ENCODE measurements at places on chromosomes 5 and 9.
A peak's percentile ranks its signal among the peaks of the same experiment; 100 is the strongest.

DNA sequence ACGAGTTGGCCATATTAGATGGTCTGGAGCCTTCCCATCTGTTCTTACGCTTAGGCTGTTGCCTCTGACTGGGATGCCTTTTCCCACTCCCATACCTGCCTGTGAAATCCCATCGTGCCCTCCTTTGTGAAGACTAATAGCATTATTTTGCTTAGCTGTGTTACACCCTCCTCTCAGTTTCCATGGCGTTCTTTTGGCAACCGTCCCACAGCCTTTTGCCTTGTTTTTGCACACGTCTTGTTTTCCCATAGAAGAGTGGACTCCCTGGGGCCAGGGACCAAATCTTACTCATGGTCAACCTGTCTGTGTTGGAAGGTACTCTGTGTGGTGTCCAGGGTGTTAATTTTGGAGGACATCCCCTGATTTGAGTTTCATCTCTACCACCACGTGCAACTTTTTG is 242.1 kb downstream of the HSPA4 start:
- DNase-seq, result no peak

GRCh38 chr5:177220576-177220975 is 82.9 kb downstream of the RAB24 start:
- DNase-seq, result peak; percentile 38

DNA sequence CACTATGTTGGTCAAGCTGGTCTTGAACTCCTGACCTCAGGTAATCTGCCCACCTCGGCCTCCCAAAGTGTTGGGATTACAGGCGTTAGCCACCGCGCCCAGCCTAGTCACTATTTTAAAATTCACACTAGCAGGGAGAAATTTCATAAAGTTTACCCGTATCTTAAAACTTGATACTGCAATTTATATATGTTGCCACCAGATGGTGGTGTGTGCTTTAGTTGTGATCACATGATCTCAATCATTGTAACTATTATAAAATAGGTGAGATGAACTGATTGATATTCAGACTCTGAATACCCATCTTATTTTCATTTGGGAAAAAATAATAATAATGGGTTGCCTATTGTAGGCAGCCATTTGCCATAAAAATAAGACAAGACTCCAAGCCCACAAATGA is 1330.4 kb upstream of the WWC1 start:
- no peak for DNase-seq

GRCh38 chr9:18338042-18338441 is 135.9 kb upstream of the ADAMTSL1 start:
- no peak for DNase-seq

DNA sequence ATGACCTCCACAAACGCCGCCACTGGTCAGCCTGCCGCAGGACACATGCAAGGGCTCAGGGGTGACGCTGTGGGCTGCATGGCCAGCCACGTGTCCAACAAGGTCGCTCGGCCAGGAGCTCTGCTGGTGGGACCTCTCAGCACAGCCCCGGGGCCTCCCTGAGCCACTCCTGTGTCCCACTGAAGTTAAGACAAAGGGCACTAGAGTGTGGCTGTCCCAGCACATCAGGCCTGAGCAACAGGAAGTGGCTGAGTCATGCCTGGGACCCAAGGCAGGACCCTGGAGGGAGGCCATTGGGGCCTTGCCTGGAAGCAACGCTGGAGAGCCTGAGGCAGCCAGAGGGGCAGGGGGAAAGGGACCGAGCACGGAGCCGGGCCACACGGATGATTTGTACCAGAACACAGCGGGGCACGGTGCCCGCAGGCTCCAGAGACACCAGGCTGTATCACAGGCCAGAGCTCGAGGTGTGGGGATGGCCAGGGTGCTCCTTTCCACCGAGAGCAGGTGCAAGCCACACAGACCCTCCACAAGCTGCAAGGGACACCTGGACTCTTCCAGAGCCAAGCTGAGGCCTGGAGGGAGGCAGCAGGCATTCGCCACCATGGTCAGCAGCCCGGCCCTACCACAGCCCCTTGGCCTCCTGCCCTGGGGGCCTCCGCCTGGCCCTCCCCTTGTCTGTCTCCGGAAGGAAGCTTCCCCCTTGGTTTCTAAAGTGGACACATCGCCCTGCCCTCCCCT is 6.5 kb upstream of the TMEM210 start:
- no peak for DNase-seq

DNA sequence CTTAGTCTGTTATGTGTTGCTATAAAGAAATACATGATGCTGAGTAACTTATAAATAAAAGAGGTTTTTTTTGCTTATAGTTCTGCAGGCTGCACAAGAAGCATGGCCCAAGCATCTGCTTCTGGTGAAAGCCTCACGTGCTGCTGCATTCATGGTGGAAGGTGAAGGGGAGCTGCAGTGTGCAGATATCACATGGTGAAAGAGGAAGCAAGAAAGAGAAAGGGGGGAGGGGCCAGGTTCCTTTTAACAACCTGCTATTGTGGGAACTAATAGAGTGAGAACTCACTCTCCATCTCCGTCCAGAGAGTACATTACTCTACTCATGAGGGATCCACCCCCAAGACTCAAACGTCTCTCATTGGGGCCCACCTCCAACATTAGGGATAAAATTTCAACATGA is 12.5 kb upstream of the PARP8 start:
- no peak for DNase-seq

- DNase-seq, result no peak
Observed at GRCh38 chr9:83005963-83006362, 57.0 kb downstream of the RASEF start.

DNA sequence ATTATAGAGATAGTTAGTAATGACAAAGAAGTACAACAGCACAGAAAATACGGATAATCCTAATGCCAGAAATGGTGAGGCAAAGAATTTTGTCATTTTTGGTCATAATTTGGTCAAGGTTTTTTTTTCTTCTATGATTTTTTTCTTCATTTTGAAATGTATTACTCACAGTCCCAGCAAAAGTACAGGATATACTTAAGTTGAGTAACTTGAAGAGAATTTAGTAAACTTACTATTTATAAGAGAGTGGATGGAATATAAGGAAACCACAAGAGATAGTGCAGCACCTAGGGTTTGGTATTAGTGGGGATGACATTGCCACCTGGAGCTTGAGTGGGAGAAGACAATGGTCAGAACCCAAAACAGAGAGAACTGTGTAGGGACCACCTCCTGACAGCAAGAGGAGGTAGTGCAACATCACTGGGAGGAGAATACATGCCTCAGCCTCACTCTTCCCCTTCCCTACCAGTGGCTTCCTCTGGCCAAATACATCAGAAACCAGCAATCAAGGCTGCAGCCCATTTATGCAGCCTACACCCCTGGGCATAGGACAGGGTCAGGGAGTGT is 434.5 kb upstream of the TRPC7 start:
- DNase-seq, result no peak

DNA sequence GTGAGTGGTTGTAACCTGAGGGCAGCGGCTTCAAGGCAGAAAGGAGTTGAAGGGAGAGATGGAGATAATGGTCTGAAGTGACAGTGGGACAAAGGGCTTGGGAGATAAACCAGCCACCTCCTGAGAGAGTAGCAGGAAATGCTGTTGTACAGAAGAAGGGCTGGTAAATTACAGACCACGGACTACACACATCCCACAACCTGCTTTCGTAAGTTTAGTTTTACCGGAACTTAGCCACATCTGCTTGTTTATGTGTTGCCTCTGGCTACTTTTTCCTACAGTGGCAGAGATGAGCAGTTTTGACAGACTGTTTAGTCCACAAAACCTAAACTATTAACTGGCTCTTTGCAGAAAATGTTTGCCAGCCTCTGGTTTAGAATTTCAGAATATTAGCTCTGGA is 269.5 kb downstream of the ARHGEF28 start:
- no peak for DNase-seq

DNA sequence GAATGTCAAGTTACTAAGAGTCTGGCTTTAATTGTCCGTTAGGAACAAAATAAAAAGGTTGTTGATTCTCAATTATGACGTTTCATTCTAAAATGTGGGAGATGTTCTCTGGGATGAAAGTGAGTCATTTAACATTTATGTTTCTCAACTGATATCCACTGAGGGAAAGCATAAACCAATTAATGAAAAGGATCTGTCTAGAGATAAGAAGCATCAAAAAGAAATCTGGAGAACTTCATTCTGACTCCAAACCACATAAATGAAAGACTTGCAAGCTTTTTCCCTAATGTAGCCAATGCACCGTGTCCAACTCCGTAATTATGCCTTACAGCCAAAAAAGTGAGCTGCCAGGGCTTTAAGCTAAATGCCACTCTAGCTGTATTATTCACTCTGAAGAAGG is 654.2 kb downstream of the TLE1 start:
- no peak for DNase-seq

GRCh38 chr5:154005648-154006047 is 33.1 kb downstream of the FAM114A2 start:
- no peak for DNase-seq

- no peak for DNase-seq
Observed at GRCh38 chr5:29077451-29077850, 2039.1 kb upstream of the CDH9 start.

GRCh38 chr5:39399135-39400036 is 25.4 kb downstream of the DAB2 start:
- DNase-seq, result no peak

DNA sequence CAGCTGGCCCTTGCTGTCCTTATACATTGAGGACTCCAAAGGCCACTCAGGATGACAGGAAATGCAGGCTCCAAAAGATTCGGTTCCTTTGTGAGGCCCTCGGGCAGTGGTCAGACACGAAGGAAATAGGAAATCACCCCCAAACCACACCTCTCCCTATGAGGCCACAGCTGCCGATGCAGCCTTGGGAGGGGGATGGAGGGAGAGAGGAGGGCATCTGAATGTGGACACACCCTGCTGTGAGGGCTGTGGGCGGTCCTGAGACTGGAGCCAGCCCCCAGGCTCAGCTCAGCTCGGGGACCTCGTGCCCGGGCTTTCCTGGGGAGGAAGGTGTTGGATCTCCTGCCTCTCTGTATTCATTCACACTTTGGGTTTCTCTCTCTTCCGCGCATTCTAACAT is 2.7 kb upstream of the CLPTM1L start:
- DNase-seq, result no peak

GRCh38 chr5:120231563-120231962 is 232.5 kb upstream of the PRR16 start:
- no peak for DNase-seq

DNA sequence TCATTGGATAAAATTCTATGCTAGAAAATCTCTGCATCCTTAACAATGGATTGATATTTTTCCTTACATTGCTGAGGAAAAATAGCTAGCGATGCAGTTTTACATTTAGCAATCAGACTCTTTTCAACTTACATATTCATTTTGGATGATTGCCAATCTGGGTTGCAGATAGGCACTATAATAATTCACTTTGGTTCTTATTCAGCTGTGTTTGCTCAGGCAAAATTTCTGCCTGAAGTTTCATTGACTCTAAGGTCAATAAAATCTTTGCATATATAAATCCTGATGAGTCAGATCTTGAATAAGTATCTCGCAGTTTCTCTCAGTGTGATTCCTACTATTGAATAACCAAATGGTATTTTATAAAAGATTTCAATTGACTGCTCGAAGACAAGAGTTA is 1105.8 kb downstream of the CDH18 start:
- DNase-seq, result no peak

- no peak for DNase-seq
Observed at GRCh38 chr5:56565283-56565615, 250.1 kb upstream of the MAP3K1 start.

GRCh38 chr5:151196556-151197290 is 27.2 kb downstream of the CCDC69 start:
- no peak for DNase-seq

GRCh38 chr9:129776938-129777768 is 24.3 kb upstream of the PTGES start:
- DNase-seq, result peak; percentile 59

- DNase-seq, result no peak
Observed at GRCh38 chr5:137367951-137368350, 131.2 kb downstream of the SPOCK1 start.

DNA sequence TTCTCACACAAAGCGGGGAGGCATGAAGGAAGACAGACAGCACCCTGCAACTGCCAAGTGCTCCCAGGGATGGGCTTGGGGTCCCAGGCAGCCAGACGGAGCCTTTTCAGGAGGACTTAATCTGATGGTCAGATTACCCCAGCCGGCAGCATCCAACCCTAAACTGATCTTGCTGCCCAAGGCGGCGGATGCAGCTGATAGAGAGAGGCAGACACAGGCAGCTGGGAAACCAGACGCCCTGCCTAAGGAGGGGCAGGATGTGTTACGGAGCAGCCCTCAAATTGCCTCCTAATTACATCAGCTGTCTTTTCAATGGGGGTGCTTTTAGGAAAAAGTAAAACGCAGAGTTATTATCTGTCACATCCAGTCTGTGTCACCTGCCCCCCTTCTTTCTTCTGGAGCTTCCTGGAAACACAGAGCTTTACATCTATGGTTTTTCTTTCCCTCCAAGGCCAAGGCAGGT is 190.9 kb upstream of the PANK3 start:
- DNase-seq, result no peak

DNA sequence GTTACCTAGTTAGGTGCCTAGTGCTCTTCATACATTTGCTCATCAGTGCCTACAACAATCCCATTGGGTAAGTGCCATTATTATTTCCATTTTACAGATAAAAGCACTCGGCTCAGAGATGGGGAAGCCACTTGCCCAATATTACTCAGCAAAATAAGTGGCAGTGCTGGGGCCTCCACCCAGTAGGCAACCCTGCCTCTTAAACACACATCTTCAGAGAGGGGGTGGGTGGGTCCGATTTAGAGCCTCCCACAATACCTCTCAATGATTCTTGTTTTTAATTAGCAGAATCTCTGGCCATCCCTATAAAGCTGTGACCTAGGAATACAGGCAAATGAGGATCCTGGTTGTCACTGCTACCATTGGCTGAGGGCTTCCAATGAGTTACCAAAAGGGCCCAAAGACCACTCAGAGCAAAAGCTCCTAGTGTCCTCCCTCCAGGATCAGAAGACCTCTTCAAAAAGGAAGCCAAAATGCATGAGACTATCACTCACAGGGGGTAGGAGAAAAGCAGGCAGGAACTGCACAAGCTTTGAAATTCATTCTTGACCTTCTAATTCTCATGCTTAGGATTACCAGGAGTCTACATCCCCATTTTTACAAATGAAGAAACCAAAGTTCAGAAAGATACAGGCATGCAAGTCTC is 36.1 kb upstream of the UBE2D2 start:
- no peak for DNase-seq

- DNase-seq, result peak; percentile 24
Observed at GRCh38 chr9:125549891-125550885, 156.8 kb downstream of the MAPKAP1 start.

- no peak for DNase-seq
Observed at GRCh38 chr9:81312346-81312745, 377.0 kb downstream of the TLE1 start.

DNA sequence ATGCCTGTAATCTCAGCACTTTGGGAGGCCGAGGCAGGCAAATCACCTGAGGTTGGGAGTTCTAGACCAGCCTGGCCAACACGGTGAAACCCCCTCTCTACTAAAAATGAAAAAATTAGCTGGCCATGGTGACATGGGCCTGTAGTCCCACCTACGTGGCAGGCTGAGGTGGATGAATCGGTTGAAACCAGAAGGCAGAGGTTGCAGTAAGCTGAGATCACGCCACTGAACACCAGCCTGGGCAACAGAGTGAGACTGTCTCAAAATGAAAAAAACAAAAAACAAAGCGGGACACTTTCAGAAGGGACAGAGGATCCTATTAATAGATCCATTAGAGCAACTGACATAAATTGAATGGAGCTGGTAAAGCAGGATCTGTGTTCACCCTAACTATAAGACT is 89.6 kb upstream of the SGCD start:
- DNase-seq, result no peak
